ENCODE measurements at places on chromosomes 11 and 22. TPM values are rescaled to one million over a fixed set of nuclear protein-coding genes. Genes with fewer than 3 reads are reported as not detected.
A peak's percentile ranks its signal among the peaks of the same experiment; 100 is the strongest.

Gene UBQLNL
- total RNA-seq: not detected

- peak; percentile 32 for DNase-seq
- peak overlapping the region; percentile 87 for H3K4me3 ChIP-seq
Measured at GRCh38 chr22:19853879-19854777, 546 bp downstream of the GNB1L start.

GRCh38 chr22:40250608-40251007 lies 72.9 kb downstream of the TNRC6B start:
- no peaks in the 10 kb centered on the region for H3K4me1 ChIP-seq
- no peak overlapping the region for H3K4me3 ChIP-seq
- no peak for DNase-seq
- no peak overlapping the region for H3K27ac ChIP-seq
- H3K36me3 ChIP-seq: no peaks in the 10 kb centered on the region

Gene SPINDOC
- total RNA-seq: 71.2 TPM

Gene FAU
- total RNA-seq: 918 TPM

DNA sequence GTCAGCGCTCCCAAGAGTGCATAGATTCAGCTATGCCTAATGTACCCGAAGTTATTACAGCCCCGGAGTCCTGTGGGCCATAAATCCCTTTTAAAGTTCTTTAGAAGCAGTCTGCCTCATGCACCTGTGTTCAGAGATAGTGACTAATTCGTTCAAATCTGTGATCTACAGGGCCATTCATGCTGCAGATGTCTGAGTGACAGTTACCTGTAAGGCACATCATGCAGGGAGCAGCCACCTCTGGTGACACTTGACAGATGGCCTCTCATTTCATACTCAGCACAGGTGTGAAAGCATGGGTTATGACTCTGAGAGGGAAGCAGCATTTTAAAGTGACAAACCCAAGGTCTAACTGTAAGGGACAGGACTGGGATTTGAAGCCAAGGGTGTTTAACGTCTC lies 2.4 kb upstream of the E2F8 start:
- H3K4me3 ChIP-seq: no peak overlapping the region
- peaks cover 52% of the 10 kb centered on the region for H3K4me1 ChIP-seq
- no peak for DNase-seq
- H3K27me3 ChIP-seq: no peaks in the 10 kb centered on the region
- peak overlapping the region; percentile 90 for H3K27ac ChIP-seq
- no peaks in the 10 kb centered on the region for H3K36me3 ChIP-seq

Gene MTNR1B
- total RNA-seq: not detected

DNA sequence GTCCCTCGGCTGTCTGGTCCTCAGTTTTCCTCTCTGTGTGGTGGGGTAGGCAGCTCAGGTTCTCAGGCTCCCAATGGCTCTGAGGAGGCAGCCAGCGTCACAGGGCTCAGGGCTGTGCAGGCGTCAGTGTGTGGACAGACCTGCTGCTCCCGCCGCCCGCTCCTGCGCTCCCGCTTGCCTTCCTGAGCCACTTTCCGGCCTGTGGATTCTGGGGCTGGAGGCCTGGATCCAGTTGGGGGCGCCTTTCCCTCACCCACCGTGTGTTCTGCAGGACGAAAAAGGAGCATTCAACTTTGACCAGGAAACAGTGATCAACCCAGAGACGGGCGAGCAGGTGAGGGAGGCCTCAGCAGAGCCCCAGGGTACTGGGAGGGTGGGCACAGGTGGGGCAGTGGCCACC lies 14.7 kb downstream of the DPP3 start:
- peaks cover 22% of the 10 kb centered on the region for H3K4me1 ChIP-seq
- DNase-seq: peak; percentile 69
- peaks cover 3% of the 10 kb centered on the region for H3K36me3 ChIP-seq
- no peaks in the 10 kb centered on the region for H3K27me3 ChIP-seq

Gene ANGPTL5
- not detected for total RNA-seq

Gene P2RX6
- not detected for total RNA-seq

Gene SLC22A12
- not detected for total RNA-seq

DNA sequence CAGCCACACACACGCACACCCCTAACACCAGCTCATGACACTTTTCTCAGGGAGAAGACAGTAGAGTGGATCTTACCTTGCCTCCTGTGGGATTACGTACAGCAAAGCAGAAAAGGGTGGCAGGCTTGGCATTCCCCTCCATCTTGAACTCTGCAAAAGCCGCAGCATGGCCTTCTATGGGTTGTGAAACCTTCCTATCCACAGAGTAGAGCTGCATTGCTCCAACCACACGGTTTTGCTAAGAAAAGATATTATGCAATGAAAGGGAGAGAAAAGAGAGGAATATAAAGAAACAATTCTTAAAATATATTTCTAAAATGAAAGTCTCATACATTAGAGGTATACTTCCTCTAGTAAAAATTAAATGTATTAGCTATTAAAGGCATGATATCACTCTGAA lies 48.8 kb downstream of the CLTCL1 start:
- DNase-seq: no peak
- no peak overlapping the region for H3K27ac ChIP-seq
- H3K36me3 ChIP-seq: no peaks in the 10 kb centered on the region
- no peaks in the 10 kb centered on the region for H3K27me3 ChIP-seq

- H3K4me1 ChIP-seq: peaks cover 25% of the 10 kb centered on the region
- peak overlapping the region; percentile 69 for H3K4me3 ChIP-seq
- no peaks in the 10 kb centered on the region for H3K36me3 ChIP-seq
- peak overlapping the region; percentile 95 for H3K27ac ChIP-seq
- H3K27me3 ChIP-seq: no peaks in the 10 kb centered on the region
Measured at GRCh38 chr22:37904572-37905533, 1.2 kb upstream of the MICALL1 start.

- no peak overlapping the region for H3K4me3 ChIP-seq
- H3K27me3 ChIP-seq: no peaks in the 10 kb centered on the region
- DNase-seq: no peak
- H3K27ac ChIP-seq: no peak overlapping the region
- H3K36me3 ChIP-seq: no peaks in the 10 kb centered on the region
Measured at GRCh38 chr11:80420374-80420773, 979.5 kb upstream of the TENM4 start.

Gene GLYATL2
- total RNA-seq: not detected

Gene MIOX
- total RNA-seq: not detected

Gene SMC1B
- 5.3 TPM for total RNA-seq

Measured in Caco-2 (cell line).